Right lung (tissue), 10 donors: ENCODE measurements at places on chromosomes 11 and 22. TPM values are rescaled to one million over a fixed set of nuclear protein-coding genes. Genes with fewer than 3 reads are reported as not detected.

DERL3 gene
- polyA plus RNA-seq = 5.3 TPM

CPSF7 gene
- polyA plus RNA-seq = 112 TPM

EXPH5 gene
- 10.9 TPM for polyA plus RNA-seq

NRIP3 gene
- 2.5 TPM for polyA plus RNA-seq

CCDC116 gene
- 1.5 TPM for polyA plus RNA-seq

EMID1 gene
- polyA plus RNA-seq = 89.7 TPM

CDC42EP1 gene
- polyA plus RNA-seq = 26.0 TPM

MYO7A gene
- polyA plus RNA-seq = 6.3 TPM

VPREB3 gene
- 0.61 TPM for polyA plus RNA-seq

PGA5 gene
- 0.37 TPM for polyA plus RNA-seq

CRYAB gene
- 33.0 TPM for polyA plus RNA-seq

IL17REL gene
- 0.15 TPM for polyA plus RNA-seq

SYCE3 gene
- polyA plus RNA-seq = not detected

SGSM1 gene
- polyA plus RNA-seq = 2.8 TPM

TMA7B gene
- polyA plus RNA-seq = 0.37 TPM

GRIA4 gene
- 0.69 TPM for polyA plus RNA-seq

MYH9 gene
- polyA plus RNA-seq = 285 TPM

DEUP1 gene
- polyA plus RNA-seq = 3.3 TPM

PNPLA3 gene
- polyA plus RNA-seq = 0.77 TPM

E2F8 gene
- polyA plus RNA-seq = 47.4 TPM

IRAG1 gene
- polyA plus RNA-seq = 17.7 TPM

NFAM1 gene
- polyA plus RNA-seq = 0.91 TPM

FAM168A gene
- polyA plus RNA-seq = 41.2 TPM

ADM2 gene
- 0.37 TPM for polyA plus RNA-seq

HSPB2 gene
- polyA plus RNA-seq = 4.0 TPM

SLC22A9 gene
- 0.60 TPM for polyA plus RNA-seq

VPREB1 gene
- not detected for polyA plus RNA-seq

RFPL2 gene
- polyA plus RNA-seq = not detected

CREB3L1 gene
- polyA plus RNA-seq = 21.2 TPM

C22orf42 gene
- polyA plus RNA-seq = 0.39 TPM

NXPE1 gene
- polyA plus RNA-seq = 0.05 TPM

DENND5A gene
- polyA plus RNA-seq = 69.0 TPM

FLRT1 gene
- polyA plus RNA-seq = 4.4 TPM

OR51V1 gene
- not detected for polyA plus RNA-seq

MMP7 gene
- polyA plus RNA-seq = 0.38 TPM

CDC42EP2 gene
- 7.7 TPM for polyA plus RNA-seq

SPI1 gene
- polyA plus RNA-seq = 4.0 TPM

KDM4E gene
- polyA plus RNA-seq = 0.40 TPM

SYT12 gene
- polyA plus RNA-seq = 0.31 TPM

WNT11 gene
- 64.5 TPM for polyA plus RNA-seq
